OCI-M1 (cell line): ENCODE measurements at places on chromosomes 4 and X.

GRCh38 chrX:71182871-71183270 lies 38.2 kb downstream of the NLGN3 start:
- DNase-seq = peak; percentile 20

DNA sequence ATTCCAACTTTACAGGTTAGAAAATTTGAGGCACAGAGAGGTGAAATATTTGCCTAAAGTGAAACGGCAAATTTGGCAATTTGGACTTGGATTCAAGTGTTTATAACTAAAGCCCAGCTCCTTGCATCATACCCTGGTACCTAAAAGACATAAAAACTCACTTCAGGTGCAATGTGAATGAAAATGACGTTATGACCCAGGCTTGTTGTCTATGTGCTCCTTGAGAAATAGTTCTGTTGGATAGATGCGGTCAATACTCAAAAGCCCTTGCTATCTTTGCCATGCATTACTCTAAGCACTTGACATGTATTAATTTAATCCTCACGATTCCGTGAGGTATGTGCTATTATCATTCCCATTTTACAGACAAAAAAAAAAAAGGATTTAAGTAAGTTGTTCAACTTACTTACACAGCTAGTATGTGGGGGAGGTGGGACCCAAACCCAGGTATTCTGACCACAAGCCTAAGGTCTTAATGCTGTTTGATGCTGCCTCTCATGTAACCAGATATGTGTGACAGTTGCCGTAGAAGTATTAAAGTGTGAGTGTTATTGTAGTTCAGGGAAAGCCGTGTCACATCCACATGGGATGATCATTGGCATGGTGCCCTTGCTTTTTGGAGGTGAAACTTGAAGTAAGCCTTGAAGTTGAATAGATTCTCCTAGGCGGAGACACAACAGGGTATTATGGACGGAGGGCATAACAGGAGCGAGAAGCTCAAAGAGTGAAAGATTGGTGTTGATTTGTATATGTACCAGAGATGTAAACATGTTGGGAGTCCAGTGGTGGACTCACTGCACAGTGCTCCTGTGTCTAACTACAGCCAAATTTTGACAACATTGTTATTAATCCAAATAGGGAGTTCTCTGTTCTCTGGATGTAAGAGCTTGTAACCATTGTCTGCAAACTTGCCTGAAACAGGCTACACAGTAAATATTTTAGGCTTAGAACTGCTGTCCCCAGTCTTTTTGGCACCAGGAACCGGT lies 3.1 kb downstream of the SCML1 start:
- DNase-seq = no peak

GRCh38 chrX:16113978-16114565 lies 9.3 kb upstream of the GRPR start:
- DNase-seq = peak; percentile 59

DNA sequence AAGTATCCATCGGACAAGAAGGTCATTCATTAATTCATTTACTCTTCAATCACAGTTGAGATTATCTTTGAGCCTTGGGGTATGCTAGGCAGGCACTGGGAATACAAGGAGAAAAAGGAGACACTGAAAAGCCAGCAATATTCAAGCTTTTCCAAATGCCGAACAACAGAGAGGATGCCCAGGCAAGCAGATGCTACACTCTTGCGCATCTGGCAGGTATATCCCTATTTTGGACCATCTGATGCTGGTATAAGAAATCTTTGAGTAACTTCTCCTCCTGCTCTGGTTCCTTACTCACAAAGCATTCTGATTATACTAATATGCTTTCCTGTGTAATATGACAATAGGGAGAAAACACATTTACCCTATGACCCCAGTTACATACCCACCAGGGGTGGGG lies 354.9 kb downstream of the CBLL2 start:
- no peak for DNase-seq

- no peak for DNase-seq
Observed at GRCh38 chrX:125422986-125423385, 103.3 kb downstream of the TEX13C start.

DNA sequence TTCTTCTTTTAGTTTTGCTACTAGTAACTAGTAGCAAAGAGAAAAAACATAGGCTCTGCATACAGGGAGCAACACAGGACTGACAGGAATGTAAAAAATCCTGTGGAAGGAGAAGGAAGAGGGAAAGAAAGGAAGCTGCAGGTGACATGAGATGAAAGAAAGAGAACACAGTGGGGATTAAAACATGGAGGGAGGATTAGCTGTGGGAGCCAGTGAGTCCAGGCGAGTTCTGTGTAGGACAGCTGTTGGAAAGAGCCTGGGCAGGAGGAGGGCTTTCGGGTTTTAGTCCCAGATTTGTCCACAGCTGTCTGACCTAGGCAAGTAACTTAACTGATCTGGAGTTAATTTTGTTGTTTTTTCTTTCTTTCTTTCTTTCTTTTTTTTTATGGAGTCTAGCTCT lies 21.6 kb downstream of the CCNG2 start:
- no peak for DNase-seq

GRCh38 chr4:146235654-146236177 lies 21.4 kb downstream of the REELD1 start:
- no peak for DNase-seq

DNA sequence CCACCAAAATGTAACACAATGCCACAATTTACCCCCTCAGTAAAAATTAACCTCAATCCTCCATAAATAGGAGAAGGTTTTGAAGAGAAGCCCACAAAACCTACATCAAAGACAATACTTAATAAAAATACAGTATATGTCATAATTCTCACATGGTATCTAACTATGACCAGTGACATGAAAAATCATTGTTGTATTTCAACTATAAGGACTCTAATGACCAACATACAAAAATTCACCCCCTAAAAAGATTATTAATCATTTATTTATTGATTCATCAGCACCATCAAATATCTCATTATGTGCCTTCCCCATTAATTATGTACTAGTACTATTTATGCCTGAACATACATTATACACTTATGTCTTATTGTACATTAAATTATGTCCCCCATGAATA lies 77.1 kb upstream of the ZMAT1 start:
- no peak for DNase-seq

- DNase-seq = no peak
Observed at GRCh38 chr4:166913926-166914325, 320.4 kb downstream of the SPOCK3 start.

DNA sequence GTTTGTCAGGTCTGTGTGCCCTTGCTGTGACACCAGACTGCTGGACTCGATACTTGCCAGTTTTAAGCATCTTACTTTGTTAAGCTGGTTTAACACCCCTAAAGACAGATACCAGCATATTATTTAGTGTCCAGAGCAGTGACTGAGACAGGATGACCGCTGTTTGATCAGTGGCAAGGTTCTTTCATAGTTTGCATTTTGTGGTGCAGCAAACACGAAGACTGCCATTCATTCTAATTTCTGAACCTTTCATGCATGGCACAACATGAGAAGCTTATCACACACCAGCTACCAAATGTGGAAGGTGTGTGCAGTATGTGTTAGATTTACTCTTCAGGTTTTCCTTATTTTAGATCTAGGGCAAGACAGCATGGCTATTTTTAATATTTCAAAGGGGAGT lies 28.2 kb downstream of the JADE1 start:
- no peak for DNase-seq

- DNase-seq = peak; percentile 37
Observed at GRCh38 chrX:64642482-64642881, 247.2 kb upstream of the MTMR8 start.
